Kidney (tissue), 22 donors: ENCODE measurements at places on chromosomes 5 and 9. TPM values are rescaled to one million over a fixed set of nuclear protein-coding genes. Genes with fewer than 3 reads are reported as not detected.

Gene CPLANE1
- polyA plus RNA-seq, result 3.7 TPM

Gene FGD3
- 7.4 TPM for polyA plus RNA-seq

Gene CCDC192
- not detected for polyA plus RNA-seq

Gene GKAP1
- polyA plus RNA-seq, result 8.6 TPM

Gene SLC36A1
- polyA plus RNA-seq, result 4.1 TPM

Gene STK32A
- 7.8 TPM for polyA plus RNA-seq

Gene FOXD4
- 0.43 TPM for polyA plus RNA-seq
